Retinal pigment epithelial cell (primary cell): ENCODE measurements at places on chromosomes 5 and 9.

GRCh38 chr9:84949258-84949657 lies 279.7 kb downstream of the NTRK2 start:
- DNase-seq: no peak

DNA sequence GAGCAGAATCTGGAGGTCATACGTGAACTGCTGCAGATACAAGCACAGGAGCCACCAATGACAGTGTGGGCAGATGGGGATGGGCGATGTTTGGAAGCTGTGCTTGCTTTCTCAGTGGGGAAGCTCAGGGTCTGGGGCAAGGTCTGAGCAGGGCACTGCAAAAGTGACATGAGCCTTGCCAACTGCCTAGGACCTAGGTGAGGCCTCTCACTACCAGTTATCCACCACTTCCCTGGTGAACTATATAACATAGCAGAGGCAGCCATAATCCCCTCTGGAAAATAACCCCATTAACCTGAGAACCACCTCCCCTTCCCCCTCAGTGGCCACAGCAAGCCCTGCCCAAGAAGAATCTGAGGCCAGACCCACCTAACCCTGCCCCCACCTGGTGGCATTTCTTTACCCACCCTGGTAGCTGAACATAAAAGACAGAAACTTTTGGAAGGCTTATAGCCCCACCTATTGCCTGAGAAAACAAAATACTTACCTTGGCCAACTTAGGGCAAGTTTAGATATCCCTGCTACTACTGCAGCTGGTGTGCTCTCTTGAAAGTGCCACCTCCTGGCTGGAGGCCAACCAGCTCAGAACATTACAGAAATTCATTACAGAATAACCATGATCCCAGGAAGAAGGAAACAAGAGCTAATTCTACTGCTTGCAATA lies 18.8 kb upstream of the SPEF2 start:
- no peak for DNase-seq

DNA sequence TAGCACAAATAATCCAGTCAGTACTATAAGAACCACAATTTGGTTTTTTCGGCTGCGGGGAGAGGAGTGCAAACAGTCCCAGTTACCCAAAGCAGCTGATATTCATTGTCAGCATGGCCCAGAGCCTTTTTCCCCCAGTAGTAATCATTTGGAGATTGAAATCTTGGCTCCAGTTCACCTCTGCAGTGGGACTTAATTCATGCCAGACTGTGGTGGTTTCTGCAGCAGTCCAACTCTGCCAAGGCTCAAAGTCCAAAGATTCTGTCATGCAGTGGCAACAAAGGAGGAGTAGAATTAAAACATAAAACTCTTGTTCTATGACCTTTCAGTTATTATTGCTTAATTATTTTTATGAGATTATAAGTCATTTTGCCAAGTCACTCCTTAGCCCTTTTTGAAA lies 25.0 kb upstream of the TRIM36 start:
- DNase-seq: no peak

- no peak for DNase-seq
Measured at GRCh38 chr5:165576678-165577275, 2071.4 kb downstream of the MAT2B start.
